ENCODE measurements at places on chromosomes 2 and 18.

DNA sequence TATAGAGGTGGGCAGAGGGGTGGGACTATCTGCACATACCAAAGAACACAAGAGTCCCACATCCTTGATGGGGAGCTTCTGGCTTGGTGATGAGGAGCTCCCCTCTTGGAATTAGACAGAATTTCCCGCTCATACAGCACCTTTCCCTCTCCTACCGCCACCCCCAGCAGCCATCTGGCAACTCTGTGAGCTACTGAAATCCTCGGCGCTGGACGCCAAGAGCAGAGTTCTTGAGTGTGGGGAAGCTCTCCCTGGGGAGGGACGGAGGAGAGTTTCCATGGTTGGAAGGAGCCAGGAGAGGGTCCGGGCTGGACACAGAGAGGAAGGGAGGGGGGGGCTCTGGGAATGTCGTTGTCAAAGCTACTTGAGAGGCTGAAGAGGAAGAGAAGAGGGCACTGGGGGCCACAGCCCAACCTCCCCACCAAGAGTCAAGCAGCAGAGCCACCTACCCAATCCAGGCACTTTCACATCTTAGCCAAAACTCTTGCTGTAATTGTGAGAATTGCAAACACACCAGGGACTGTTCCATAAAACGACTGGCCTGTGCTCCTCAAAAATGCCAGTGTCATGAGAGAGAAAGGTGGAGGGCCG lies 89.4 kb upstream of the MCFD2 start:
- H3K27ac ChIP-seq = no peak overlapping the region
- peaks cover 5% of the 10 kb centered on the region for H3K4me1 ChIP-seq
- H3K27me3 ChIP-seq = no peaks in the 10 kb centered on the region
- no peak for DNase-seq
- H3K4me3 ChIP-seq = no peak overlapping the region

- H3K36me3 ChIP-seq = no peaks in the 10 kb centered on the region
- peak overlapping the region; percentile 56 for H3K4me3 ChIP-seq
- H3K27ac ChIP-seq = peak overlapping the region; percentile 91
- H3K4me1 ChIP-seq = no peaks in the 10 kb centered on the region
- peak; percentile 43 for DNase-seq
- no peaks in the 10 kb centered on the region for H3K27me3 ChIP-seq
These were observed 1.2 kb downstream of the MEX3C start for GRCh38 chr18:51196118-51196810.

DNA sequence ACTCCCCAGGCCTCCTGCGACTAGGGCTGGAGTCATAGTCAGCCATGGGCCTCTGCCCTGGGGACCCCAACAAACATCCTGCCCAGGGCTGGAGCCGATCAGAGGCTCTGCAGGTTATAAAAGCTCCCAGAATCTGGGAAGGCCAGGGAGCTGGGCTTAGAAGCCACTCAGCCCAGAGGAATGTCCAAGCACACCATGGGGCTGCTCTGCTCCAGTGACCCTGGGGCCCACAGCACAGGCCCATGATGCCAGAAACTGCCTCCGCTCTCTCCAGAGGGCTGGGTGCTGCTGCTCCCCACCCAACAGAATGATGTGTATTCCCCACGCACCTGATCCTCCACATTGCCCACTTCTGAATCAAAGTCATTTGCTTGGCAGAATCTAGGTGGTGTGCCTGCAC lies 88.5 kb downstream of the ARMC9 start:
- H3K4me3 ChIP-seq = no peak overlapping the region
- no peak overlapping the region for H3K27ac ChIP-seq
- no peaks in the 10 kb centered on the region for H3K4me1 ChIP-seq

- H3K36me3 ChIP-seq = no peaks in the 10 kb centered on the region
- H3K27ac ChIP-seq = no peak overlapping the region
- DNase-seq = no peak
These were observed 148.6 kb downstream of the ZNF236 start for GRCh38 chr18:76970770-76971559.

DNA sequence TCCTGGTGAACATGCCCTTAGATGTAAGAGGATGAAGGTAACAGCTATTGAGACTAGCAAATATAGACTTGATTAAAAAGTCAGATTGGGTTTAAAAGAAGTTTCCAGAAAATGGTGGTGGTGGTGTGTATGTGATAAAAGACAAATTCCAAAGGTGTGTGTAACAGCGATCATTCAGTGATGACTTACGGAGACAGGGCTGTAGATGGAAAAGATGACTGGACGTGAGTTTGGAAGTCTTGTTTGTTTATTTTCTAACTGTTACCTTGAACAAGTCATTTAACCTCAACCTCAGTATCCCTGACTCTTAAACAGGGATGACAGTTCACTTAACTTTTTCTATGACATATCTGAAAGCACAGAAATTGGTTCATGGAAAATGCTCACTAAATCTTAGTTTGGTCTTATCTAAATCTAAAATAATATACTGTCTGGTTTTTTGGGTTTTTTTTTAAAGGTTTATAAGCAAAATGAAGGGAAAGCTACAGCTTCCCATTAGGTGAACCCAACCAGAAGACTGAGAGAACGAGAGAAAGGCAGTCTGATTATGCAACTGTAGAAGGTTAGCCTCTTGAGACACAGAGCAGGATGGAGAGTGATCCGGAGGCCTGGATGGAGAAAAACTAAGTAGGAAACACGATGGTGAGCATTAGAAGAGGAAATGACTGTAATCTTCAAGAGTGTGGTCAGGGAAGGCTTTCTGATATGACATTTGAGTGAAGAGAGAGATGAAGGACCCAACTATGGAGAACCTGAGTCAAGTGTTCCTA lies 71.9 kb downstream of the TCF4 start:
- no peak overlapping the region for H3K27ac ChIP-seq
- no peak for DNase-seq
- H3K27me3 ChIP-seq = no peaks in the 10 kb centered on the region
- H3K4me1 ChIP-seq = no peaks in the 10 kb centered on the region

GRCh38 chr2:218295029-218295428 lies 2.7 kb upstream of the TMBIM1 start:
- H3K36me3 ChIP-seq = no peaks in the 10 kb centered on the region
- H3K27ac ChIP-seq = no peak overlapping the region
- H3K4me1 ChIP-seq = peaks cover 5% of the 10 kb centered on the region
- no peak for DNase-seq

- no peak overlapping the region for H3K4me3 ChIP-seq
- H3K36me3 ChIP-seq = no peaks in the 10 kb centered on the region
- no peak overlapping the region for H3K27ac ChIP-seq
These were observed 484.4 kb downstream of the NRXN1 start for GRCh38 chr2:50547521-50547920.

- no peaks in the 10 kb centered on the region for H3K4me1 ChIP-seq
- no peak for DNase-seq
- no peaks in the 10 kb centered on the region for H3K36me3 ChIP-seq
- H3K27me3 ChIP-seq = no peaks in the 10 kb centered on the region
- no peak overlapping the region for H3K27ac ChIP-seq
These were observed 427.7 kb upstream of the HS6ST1 start for GRCh38 chr2:128746356-128746755.

DNA sequence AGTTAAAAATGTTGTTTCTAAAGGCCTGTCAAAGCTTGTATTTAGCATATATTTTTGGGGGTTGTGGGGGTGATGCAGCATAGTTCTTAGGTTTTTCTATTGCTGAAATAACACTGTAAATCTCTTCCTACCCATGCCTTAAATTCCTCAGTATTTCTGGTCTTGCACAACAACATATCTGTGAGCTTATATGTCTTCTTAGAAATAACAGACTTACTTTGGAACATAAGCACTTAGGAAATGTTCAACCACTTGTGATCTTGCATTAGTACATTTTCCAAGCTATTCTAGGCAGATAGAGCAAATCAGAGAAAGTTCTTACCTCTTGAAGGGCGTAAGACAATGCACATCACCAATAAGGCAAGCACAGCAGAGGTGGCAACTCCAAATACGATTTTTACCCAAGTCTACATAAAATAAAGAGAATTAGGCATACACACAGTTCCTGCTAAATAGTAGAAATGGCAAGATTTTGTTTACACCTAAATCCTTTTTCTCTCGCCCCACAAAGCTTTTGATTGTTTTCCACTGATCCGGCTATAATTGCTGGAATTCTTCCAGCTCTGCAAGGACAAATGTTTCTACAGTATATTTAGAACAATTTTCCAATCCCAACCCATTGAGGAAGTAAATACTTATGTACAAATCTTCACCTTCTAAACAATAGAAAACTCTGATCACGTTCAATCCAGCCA lies 512 bp downstream of the FAP start:
- no peaks in the 10 kb centered on the region for H3K36me3 ChIP-seq
- no peaks in the 10 kb centered on the region for H3K4me1 ChIP-seq
- H3K27ac ChIP-seq = peak overlapping the region; percentile 76
- peak overlapping the region; percentile 31 for H3K4me3 ChIP-seq
- DNase-seq = no peak
- no peaks in the 10 kb centered on the region for H3K27me3 ChIP-seq

DNA sequence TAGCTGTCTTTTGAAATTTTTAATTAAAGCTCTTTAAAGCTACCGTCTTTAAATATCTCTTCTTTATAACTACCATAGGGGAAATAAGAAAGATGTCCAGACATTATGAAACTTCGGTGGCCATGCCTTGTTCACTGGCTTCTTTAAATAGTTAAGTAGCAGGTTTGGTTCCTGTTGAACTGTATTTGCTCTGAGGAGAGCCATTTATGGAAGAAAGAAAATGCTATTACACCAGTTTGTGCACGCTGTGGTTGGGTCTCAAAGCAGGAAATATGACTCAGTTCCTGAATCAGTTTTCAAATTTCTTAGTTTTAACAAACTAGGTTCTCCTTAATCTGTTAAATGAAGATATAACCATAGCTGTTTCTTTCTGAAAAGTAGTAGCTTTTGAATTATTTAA lies 12.2 kb downstream of the ARPC2 start:
- no peak for DNase-seq
- no peaks in the 10 kb centered on the region for H3K36me3 ChIP-seq
- H3K27ac ChIP-seq = peak overlapping the region; percentile 51
- no peaks in the 10 kb centered on the region for H3K27me3 ChIP-seq

DNA sequence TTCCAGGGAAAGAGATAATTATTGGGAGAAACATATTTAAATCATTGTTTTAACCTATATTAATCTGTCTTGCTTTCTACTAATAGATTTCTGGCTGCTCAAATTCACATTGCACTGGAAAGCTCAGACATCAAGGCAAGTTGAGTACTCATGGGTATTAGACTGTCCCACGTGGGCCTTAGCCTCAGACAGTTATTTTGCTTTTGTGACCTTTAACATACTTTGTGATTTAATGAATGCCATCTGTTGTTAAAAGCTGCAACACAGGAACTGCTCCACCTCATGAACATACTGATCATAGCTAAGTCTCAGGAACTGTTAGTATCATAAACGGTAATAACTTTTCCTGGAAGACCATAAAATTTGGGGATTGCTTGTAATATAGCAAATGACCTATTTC lies 2.7 kb upstream of the LCT start:
- no peaks in the 10 kb centered on the region for H3K27me3 ChIP-seq
- H3K4me3 ChIP-seq = no peak overlapping the region
- peak overlapping the region; percentile 36 for H3K27ac ChIP-seq
- DNase-seq = no peak

Measured in uterus (tissue), 4 donors.